ENCODE measurements at places on chromosomes 3 and 15. TPM values are rescaled to one million over a fixed set of nuclear protein-coding genes. Genes with fewer than 3 reads are reported as not detected.

DNA sequence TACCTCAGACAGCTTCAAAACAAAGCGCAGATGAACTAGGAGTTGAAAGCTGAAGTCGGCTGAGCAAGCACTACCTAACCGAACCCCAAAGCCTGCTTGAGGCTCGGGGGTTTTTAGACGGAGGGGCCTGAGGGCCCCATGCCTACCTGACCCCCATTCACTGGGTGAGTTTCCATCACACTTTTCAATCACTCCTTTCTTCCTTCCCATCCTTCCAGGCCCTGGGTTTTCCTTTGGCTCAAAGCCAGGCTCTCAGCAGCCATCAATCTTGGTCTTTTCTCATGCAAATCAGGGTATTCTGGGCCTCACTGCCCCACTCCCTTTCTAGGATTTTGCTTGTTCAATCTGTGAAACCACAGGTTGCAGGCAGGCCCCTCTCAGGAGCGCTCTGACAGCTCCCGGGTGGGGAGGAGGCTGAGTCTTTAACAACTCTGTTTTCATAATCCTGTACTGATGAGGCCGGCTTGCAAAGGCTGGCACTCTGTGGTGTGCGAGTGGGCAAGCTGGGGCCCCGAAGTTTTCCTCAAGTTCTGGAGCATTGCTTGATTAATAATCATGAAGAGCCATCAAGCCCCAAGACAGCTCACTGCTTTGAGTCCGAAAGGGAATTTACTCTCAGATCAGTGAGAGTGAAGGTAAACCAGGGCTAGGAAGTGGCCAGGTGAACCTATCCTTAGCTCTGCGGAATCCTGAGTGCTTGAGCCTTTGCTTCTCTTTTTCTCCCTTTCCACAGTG, 97.6 kb downstream of the FRMD4B start:
- no peak for DNase-seq

The AP3B2 gene
- total RNA-seq: 1.3 TPM

GRCh38 chr15:83243634-83244033, 36.0 kb upstream of the HDGFL3 start:
- no peak for DNase-seq

GRCh38 chr15:58686286-58686685, 63.2 kb downstream of the ADAM10 start:
- DNase-seq: no peak

DNA sequence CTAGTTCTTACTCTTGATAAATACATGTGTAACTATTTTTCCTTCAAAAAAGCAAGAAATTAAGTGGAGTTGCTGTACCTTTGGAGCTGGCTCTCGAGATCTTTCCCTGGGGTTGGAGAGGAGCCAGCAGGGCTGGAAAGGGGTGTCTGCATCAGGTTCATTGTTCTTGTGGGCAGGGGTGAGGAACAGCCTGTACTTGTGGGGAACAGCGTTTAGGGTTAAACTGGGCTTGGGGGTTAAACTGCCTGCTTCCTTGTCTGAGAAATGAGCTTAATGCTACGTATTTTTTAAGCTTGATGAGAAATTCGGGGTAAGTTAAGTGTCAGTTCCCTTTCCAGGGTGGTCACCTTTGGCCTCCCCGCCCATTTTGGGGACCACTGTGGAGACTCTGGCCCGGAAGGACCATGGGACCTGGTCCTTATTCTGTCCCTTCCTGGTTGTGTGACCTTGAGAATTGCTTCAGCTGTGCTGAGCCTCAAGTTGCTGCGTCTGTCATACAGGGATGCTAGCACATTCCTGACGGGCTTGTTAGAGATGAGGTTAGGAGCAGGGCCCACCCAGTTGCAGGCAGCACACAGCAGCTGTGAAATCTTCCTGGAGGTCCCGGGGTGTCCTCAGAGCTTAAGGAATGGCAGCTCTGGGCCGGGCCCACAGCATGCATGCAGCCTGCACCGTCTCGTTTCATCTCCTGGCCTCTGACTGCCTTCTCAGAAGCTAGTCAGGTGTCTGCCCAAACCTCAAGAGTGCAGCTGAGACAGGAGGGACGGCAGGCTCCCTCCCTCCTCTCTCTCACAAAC, 11.6 kb downstream of the H1-8 start:
- no peak for DNase-seq

The ZNF502 gene
- total RNA-seq: 3.1 TPM

- no peak for DNase-seq
Measured at GRCh38 chr15:74037171-74038117, 42.9 kb downstream of the PML start.

- DNase-seq: no peak
Measured at GRCh38 chr3:26256224-26256623, 366.3 kb upstream of the LRRC3B start.

DNA sequence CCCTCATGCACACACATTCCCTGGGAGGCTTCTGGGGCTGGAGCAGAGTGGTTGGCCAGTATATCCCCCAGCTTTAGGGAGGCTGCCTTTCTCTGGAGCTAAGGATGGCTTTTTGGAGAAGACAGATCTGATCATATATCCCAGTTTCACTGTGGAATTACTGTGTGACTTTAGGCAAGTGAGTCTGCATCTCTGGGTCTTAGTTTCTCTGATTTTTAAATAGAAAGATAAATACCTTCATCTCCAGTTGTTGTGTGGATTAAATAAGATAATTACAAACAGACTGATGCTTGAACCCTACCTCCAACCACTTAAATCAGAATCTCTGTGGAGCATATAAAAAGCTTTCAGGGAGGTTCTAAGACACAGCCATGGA, 11.1 kb upstream of the WNT7A start:
- no peak for DNase-seq

GRCh38 chr15:25508369-25509002, 69.7 kb upstream of the UBE3A start:
- DNase-seq: no peak

DNA sequence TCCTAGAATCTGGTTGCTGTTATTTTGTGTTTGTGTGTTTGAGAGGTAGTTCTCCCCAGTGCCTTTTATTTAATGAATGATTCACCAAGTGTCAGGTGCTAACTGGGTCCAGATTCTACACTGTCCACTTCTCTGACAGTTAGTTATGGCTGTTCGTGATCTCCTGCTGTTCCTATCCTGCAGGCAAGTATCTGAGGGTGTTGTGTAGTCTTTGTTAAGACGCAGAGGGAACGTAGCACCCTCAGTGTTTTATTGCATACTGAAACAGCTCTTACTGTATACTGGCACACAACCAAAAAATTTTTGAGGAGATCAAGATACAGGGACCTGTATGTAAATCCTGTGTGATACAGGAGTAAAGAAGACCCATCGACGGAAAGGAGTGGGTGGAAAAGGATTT, 1271.3 kb downstream of the ROBO1 start:
- no peak for DNase-seq

GRCh38 chr3:99253963-99254355, 352.5 kb upstream of the DCBLD2 start:
- DNase-seq: no peak

The NDN gene
- total RNA-seq: 14.7 TPM

- DNase-seq: no peak
Measured at GRCh38 chr3:101351829-101352228, 31.5 kb upstream of the IMPG2 start.

The B3GNT5 gene
- 80.3 TPM for total RNA-seq

DNA sequence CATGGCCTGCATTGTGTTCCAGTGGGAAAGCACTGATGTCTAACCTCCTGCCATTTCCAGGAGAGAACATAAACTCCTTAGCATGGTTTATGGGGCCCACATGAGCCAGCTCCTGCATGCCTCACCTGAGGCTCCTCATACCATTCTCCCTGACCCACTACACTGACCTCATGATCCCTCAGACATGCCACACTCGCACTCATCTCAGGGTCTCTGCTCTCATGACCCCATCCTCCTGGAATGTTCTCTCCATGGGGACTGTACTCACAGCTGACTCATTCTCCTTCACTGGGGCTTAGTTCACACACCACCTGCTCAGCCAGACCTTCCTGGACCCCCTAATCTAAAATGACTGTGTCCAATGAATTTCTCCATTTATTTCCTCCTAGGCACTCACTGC, 4.0 kb upstream of the LMCD1 start:
- DNase-seq: no peak

DNA sequence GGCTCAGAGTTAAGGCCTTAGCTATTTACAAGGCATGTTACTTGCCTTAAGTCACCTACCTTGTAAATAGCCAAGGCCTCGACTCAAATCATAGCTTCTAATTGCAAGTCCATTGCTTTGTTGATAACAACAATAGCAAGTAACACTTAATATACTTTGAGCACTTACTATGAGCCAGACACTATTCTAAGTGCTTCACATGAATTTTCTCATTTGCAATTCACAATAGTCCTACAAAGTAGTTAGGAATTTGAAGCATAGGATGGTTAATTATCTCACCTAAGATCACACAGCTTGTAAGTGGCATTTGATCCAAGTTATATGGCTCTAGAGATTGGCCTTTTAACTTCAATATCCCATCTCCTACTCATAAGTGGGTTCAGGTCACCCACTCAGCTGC, 28.4 kb downstream of the SLC9A9 start:
- DNase-seq: no peak

Data from left colon (tissue), 2 donors.